Stimulated activated CD4-positive, alpha-beta T cell treated with anti-CD3 and anti-CD28 coated beads, Interleukin-12 subunit alpha, Interleukin-12 subunit beta, amount 100 ng/mL, for 48 hours (primary cell): ENCODE measurements at places on chromosomes 7 and 10.

GRCh38 chr7:74225400-74225799 lies 15.6 kb downstream of the LAT2 start:
- no peak for DNase-seq

DNA sequence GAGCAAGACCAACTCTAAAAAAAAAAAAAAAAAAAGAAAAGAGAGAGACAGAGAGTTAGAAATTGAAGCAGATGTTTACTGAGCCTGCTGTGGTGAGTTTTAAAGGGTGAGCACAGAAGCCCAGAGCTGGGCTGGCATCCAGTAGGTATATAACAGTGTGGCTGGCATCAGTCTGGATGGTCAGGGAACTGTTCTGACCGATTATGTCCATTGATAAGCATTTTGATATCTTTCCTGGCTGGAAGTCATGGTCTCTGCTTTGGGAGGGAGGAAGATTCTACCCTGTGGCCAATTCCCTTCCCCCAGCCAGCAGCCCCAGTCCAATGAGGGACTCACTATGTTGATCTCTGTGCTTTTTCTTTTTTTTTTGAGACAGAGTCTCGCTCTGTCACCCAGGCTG lies 65.2 kb upstream of the PODXL start:
- no peak for DNase-seq

- no peak for DNase-seq
These were observed 227.1 kb downstream of the AGMO start for GRCh38 chr7:15334536-15335263.

DNA sequence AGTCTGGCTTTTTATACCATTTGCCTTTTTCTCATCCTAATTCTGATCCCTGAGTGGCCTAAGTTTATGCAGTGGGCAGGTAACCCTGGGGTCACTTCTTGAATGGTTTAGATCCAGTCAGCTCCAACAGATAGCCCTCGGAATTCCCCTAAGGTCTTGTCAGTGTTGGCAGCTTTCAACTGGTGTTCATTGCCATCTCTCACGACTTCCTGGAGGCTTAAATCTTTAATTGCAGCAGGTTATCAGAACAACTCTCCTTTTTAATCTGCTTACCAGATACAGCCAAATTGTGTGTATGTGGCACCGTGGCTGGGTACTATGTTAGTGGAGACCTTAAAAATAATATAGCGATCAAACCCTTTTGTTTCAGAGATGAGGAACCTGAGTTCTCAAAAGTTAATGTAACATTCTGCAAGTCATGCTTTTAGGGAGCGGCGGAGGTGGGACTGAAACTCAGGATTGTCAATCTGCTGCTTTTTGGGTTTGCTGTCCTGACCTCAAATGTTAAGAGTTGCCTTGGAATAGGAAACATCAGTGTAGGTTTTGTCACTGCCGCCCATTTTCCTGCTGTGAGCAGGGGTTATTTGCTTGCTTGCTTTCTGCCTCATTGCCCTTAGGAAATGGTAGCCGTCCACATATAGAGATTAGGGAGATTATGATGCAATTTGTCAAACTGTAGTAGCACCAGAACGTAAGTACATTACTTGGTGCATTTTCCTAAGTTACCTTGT lies 818 bp downstream of the DLD start:
- DNase-seq = no peak

DNA sequence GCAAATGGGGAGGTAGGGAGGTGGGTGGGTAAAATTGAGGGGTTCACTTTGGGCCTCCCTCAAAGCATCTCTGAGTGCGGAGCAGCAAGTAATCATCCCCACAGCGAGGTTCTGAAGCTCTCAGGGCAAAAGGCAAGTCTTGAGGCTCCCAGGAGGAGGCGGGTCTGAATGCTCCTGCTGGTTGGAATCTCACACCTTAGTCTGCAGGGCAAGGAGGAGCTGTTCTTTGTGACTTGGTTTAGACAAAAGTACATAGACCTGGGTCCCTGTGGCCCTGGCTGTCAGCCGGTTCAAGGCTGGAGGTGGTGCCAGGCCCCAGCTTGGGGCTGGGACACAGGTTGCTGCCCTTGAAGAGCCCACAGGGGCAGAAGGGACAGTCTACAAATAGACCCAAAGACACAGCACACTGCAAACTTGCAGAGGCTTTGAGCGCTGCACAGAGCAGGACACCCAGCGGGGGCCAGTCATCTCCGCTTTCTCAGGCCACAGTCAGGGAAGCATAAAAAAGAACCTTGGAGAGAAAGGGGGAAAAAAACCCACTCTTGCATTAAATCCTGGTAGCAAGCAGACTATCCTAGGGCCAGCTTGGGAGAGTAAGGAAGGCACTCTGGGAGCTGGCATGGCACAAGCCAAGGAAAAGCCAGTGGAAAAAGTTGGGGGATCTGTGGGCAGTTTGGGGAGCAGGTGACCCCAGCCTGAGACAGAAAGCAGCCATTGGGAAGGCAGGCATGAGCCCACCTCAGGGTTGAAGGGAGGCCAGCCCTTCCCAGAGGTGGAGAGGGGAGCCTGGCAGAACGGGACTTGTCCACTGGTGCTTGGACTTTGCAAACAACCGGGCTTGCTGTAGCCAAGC lies 926 bp upstream of the C10orf71 start:
- no peak for DNase-seq

DNA sequence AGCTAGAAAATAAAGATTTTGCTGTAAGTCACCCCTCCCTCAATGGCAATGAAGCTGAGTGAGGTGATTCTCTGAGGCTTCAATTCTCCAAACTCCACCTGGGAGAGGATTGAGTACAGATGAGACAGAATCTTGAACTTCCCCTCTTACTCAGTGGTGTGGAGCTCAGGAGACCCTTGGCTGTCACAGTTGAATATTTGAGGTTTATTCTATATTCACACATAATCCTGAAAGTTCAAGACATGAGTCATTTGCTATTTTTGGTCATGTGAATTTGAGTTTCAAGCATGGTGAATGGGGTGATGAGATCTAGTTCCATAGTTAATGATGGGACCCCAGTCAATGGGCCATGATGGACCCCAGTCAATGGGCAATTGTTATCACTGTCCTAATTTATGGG lies 13.9 kb upstream of the TECTB start:
- DNase-seq = no peak

- no peak for DNase-seq
These were observed 126.9 kb downstream of the IPMK start for GRCh38 chr10:58140691-58141347.

- DNase-seq = no peak
These were observed 2.7 kb upstream of the AEBP1 start for GRCh38 chr7:44101303-44101965.

DNA sequence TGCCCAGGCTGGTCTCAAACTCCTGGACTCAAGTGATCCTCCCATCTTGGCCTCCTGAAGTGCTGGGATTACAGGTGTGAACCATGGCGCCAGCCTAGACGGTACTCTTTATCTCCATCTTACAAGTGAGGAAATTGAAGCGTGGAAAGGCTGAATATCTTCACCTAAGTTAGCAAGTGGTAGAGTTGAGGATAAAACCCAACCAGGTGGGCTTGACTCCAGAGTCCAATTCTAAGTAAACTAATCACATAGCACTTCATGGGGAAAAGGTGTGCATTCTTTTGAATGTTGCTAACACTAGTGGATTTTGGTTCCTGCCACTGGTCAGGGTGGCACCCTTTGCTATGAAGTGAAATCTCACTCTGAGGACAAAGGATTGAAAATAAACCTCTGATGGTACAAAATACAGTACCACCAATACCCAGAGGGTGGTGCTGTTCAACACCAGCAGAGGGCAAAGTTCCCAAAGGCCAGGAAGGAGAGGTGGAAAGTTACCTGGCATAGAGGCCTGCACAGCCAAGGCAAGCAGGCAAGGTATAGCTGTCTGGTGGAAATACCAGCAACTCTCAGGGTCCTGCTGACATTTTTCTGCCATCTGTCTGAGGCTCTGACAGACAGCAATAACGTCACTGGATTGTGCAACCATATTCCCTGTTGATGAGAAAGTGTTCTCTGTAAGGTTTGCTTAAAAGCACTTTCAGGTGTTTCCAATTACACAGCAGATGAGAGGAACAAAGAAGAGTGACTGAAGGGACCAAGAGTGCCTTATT lies 17.6 kb downstream of the ZDHHC16 start:
- no peak for DNase-seq

DNA sequence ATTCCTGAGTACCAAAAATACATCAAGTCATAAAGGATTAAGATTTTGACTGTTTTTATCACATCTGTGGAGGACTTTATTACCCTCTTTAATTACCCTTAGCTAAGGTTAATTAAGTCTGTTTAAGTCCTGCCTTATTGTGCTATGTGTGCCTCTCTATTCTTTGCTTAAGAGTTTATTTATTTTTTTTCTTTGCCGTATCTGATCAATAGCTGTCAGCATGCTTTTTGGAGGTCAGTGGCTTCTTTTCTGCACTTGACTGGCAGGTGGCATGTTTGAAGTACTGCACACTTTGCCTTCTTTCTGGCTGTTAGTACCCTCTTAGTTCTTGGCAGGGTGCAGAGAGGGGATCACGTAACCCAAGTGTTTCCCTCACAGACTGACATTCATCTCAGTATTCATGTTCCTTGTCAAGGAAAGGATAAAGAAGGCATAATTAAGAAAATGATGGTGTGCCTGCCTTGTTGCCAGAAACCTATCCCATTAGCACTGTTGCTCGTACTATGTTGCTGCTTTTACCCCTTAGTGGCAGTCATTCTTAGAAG lies 225.8 kb downstream of the EXOC4 start:
- no peak for DNase-seq

GRCh38 chr7:79702116-79702515 lies 248.6 kb upstream of the MAGI2 start:
- no peak for DNase-seq

- no peak for DNase-seq
These were observed 6.1 kb upstream of the FGL2 start for GRCh38 chr7:77205706-77206105.

DNA sequence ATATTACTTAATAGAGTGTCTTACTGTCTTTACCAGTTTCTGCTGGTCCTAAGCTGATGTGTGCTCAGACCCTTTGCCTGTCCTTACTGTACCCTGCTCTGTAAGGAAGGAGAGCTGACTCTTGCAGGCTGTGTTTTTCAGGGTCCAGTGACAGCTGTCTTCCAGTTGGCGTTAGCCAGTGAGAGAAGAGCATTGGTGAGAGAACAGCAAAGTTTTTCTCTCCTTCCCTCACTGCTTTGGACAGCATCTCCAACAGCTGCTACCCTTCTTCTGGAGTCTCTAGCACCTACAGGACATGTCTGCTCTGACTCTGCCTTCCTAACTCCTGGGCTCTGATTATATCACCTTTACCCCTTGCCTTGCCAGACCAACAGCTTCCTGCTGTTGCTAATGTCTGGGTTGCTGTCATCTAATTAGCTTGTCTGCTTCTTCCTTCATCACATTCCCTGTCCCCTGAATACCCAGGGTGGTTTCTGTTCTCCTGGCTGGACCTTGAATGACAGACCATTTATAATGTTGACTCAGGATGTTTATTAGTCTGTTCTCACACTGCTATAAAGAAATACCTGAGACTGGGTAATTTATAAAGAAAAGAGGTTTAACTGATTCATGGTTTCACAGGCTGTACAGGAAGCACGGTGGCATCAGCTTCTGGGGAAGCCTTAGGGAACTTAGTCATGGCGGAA lies 23.5 kb upstream of the PANK1 start:
- no peak for DNase-seq

- no peak for DNase-seq
These were observed 55.2 kb downstream of the SAMD9 start for GRCh38 chr7:93062599-93062998.

DNA sequence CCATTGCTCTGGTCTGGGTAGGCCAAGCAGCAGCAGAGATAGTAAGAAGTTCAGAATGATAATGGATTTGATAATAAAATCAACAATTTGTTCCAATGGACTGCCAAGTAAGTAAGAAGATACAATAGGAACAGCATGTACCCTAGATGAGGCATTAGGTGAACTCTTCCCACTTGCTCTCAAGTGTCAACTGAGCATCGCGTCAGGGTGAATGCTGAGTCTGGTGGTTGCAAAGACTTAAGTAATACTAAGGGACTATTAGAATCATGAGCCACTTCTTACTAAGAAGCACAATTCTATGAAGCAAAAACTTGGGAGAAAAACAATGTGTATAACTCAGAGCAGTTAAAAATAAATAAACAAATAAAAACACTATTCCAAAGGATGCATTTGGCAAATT lies 54.5 kb downstream of the LRRN3 start:
- DNase-seq = no peak

- no peak for DNase-seq
These were observed 34.0 kb downstream of the SMKR1 start for GRCh38 chr7:129536323-129536722.

GRCh38 chr7:23075571-23075970 lies 30.0 kb upstream of the KLHL7 start:
- no peak for DNase-seq

DNA sequence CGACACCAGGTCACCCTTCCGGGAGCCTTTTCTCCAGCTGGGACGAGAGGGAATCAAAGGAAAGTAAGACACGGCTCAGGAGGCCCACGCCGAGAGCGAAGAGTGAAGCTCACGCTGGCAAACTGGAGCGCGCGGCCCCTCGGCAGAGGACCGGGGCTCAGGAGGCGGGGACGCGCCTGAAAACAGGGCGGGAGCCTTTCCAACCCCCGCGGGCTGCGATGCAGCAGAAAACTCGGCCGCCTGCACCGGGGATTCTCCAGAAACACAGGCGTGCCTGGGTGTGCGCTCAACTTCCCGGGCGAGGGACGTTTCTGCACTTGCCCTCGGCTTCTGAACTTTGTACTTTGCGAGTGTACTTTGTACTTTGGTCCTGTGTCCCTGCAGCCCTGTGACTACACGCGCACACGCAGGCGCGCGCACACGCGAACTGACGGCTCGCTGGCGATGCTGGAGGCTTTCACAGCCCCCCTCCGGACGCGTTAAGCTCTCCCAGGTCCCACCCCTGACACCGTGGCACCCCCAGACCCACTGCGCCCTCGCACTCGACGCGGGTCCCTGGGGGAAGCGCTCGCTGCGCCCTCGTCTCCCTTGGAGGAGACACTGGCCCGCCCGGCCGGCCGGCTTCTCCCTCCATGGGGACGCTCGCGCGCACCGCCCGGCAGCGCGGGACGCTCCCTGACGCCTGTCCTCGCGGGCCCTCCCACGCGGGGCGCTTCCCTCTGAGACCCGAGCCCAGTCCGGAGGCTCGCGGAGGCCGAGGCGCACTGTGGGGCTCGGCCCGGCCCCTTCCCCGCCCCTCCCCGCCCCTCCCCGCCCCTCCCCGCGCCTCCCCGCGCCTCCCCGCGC lies 588 bp upstream of the PAOX start:
- no peak for DNase-seq

GRCh38 chr7:7761974-7762779 lies 43.8 kb upstream of the RPA3 start:
- no peak for DNase-seq
